Stimulated activated CD8-positive, alpha-beta memory T cell treated with anti-CD3 and anti-CD28 coated beads, Interleukin-2, amount 100 ng/mL, for 48 hours (primary cell): ENCODE measurements at places on chromosomes 6 and 20.

DNA sequence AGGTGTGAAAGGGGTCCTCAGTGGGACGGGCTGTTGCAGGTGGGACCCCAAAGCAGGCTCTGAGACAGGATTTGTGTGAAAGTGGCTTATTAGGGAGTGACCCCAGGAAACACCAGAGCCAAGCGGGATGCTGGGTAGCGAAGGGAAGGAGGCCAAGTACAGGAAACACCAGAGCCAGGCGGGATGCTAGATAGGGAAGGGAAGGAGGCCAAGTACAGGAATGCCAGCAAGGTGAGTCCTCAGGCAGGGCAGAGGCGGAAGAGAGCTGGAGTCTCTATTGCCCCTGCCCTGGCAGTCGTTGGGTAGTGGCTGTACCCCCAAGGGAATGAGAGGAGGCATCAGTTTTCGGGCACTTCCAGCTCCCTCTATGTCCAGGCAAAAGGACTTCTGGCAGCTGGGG lies 30.5 kb upstream of the TGM2 start:
- no peak for DNase-seq

DNA sequence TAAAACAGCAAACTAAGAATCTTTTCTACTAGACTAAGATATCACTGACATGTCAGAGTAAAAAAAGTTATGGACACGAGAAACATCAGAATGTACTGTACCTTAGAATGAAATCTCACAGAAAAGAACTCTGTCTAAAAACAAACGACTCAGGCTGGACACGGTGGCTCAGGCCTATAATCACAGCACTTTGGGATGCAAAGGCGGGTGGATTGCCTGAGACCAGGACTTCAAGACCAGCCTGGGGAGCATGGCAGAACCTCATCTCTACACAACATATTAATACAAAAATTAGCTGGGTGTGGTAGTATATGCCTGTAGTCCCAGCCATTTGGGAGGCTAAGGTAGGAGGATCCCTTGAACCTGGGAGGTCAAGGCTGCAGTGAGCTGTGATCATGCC lies 122.6 kb downstream of the PRND start:
- DNase-seq, result no peak

GRCh38 chr6:83047065-83047754 lies 18.4 kb downstream of the UBE3D start:
- no peak for DNase-seq

DNA sequence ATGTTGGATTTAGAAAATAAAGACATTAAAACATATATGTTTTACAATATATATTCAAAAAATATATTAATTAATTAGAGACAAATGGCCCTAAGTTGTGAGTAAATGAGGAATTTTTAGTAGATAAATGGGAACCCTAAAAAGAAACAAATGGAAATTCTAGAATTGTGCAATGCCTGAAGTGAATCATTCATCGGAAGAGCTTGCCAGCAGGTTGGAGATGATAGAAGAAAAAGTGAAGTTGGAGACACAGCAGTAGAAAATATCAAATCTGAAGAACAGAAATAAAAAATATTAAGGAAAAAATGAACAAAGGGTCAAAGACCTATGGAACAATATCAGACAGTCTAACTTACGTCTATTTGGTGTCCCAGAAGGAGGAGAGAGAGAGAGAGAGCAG lies 109.4 kb upstream of the NEDD9 start:
- DNase-seq, result no peak

GRCh38 chr6:167244991-167245390 lies 46.1 kb upstream of the UNC93A start:
- no peak for DNase-seq

DNA sequence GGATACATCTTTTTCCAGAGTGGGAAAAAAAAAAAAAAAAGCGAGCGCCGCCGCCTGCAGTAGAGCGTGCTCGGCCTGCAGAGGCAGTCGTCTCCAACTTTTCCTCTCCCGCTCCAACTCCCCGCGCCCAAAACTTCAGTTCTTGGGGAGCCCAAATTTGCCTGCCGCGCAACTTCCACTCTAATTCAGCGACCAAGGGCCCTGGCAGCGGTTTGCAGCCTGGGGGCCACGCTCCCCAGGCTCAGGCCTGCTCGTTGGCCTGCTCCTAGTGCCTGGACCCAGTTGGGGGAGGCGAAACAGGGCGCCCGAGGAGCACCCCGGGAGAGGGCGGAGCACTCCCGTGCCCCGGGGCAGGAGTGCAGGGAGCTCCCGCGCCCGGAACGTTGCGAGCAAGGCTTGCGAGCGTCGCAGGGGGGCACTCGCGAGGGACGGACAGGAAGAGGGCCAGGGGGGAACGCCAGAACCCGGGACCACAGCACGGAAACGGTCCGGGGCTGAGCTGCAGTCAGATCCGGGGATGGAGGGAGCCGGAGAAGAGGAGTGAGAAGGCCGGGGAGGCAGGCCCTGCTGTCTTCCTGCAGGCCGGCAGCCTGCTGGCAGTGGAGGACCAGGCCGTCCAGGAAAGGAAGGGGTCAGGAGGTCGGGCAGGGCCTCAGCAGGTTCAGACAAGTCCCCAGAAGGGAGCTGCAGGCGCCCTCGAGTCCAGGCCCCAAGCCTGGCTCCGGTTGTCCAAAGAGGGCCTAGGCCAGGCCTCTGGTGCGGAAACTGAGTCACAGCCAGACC lies at the start of gene STX16:
Gene STX16, plus strand, starts transcription at position 508 of the 783 bp plus-strand sequence. CDS start 724 bp downstream, outside the sequence.
- DNase-seq, result peak; percentile 84

DNA sequence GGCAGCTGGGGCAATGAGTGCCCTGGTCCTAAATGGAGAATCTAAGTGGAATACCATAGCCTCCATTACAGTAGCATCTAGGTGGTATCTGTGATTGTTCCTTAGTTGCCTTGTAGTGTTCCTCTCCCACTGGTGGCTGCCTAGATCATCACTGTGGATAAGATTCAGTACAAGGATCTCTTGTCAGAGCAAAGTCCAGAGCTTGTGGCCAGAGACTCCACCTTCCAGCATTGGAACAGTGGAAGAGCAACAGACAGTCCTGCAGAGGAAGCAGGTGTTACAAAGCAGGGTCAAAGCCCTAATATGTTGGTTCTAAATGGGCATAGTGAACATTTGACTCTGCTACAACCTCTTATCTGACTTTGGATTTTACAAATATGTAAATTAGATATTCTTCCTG lies 194.1 kb upstream of the GRIK2 start:
- DNase-seq, result no peak

DNA sequence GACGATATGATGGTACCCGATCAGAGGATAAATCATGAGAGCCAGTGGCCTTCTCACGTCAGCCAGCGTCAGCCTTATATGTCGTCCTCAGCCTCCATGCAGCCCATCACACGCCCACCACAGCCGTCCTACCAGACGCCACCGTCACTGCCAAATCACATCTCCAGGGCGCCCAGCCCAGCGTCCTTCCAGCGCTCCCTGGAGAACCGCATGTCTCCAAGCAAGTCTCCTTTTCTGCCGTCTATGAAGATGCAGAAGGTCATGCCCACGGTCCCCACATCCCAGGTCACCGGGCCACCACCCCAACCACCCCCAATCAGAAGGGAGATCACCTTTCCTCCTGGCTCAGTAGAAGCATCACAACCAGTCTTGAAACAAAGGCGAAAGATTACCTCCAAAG lies 122.2 kb downstream of the TMEM242 start:
- no peak for DNase-seq

DNA sequence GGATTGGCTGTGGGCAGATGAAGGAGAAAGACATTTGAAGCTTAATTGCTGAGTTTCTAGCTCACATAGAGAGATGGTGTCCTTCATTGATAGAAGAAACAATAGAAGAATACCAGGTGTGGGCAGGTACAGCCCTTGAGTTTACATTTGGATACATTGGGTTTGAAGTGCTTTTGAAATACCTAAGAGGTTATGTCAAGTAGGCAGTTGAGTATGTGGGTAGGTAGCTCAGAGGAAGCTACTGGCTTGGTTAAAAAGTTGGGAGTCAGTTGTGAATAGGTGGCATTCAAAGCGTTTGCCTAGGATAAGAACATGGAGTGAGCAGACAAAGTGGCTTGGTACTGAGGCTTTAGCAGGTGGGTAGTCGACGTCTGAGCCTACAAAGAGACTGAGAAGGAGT lies 25.0 kb downstream of the NDUFAF5 start:
- no peak for DNase-seq

DNA sequence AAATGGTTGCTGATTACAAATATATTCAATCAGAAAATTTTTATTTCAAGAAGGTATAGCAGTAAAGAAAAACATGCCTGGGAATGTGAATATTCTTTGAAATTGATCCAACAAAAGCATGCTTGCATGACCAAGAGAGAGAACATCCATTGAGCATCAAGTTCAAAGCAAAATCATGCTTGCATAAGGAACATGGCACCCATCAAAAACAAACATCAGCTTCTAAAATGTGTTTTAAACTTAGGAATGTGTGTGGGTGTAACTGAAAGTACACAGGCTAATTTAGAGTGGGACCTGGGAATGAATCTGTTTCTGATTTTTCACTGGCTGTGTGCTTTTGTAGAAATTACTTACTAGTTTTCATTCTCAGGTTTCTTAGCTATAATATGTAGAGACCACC lies 5.6 kb downstream of the SLC17A5 start:
- DNase-seq, result no peak

GRCh38 chr20:25227317-25227831 lies 20.5 kb upstream of the PYGB start:
- no peak for DNase-seq

- no peak for DNase-seq
Measured at GRCh38 chr20:49989234-49990065, 6.7 kb downstream of the SNAI1 start.

DNA sequence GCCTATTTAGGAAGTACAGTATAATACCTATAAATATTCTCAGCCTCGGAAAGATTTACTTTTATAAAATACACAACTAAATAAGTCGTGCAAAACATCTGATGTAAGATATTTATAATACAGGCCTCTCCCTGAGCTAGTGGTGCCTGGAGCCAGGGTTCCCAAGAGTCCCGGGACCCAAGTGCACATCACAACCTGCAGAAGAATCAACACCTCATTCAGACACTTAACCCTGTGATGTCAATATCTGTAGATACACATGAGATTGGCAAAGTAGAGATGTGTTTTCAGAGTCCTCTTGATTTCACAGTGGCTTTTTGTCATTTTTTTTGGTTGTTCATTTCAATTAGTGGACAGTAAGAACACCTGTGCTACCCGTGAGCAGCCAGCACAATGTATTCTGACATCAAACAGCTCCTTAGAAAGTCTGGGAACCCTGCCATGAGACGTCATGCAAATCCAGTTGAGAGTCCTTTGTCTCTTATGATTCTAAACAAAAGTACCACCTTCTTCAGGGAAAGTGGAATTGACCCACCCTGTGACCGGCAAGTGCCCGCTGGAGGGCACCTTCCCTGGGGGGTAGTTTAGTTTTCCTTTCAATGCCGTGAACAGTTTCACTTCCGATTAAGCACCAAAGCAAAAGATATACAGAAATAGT lies 101.6 kb downstream of the DACT2 start:
- no peak for DNase-seq

DNA sequence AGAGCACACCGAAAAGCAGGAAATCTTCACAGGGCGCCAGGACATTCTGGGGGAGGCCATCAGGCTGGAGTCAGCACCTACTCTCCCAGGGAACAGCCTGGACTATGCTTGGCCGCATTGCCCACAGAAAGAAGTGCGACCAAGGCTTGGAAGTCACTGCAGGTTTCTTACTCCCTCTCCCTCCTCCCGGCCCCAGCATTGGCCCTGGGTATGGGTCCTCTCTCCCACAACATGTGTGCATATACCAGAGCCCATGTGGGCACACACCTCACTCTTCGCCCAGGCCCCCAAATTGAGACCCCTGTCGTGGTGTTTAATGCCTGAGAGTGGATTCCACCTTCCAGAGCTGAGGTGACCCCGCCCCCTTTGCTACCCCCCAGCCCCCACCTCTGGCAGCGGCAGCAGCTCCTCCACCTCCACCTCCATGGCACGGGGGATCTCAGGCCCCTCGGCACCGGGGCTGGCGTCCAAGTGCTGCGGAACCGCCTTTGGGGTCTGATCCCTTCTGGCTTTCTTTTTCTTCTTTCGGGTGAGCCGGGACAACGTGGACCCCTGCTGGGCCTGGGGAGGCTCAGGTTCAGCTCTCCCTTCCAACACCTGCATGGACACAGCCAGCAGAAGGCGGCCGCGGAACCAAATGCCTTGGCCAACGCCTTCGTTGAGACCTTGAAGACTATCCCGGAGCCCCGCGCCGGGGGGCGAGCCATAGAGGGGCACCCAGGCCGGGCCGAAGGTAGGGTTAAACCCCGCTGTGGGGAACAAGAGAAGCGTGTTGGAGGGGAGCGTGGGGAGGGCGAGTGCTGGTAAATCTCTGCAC lies 15.2 kb upstream of the SPAG4 start:
- no peak for DNase-seq

GRCh38 chr20:9485614-9486340 lies 28.6 kb upstream of the LAMP5 start:
- no peak for DNase-seq

GRCh38 chr6:113920663-113921267 lies 50.2 kb downstream of the HDAC2 start:
- DNase-seq, result no peak

GRCh38 chr6:35945650-35946025 lies 24.7 kb upstream of the SRPK1 start:
- DNase-seq, result no peak

GRCh38 chr6:158686311-158686710 lies 36.5 kb downstream of the SYTL3 start:
- DNase-seq, result no peak

GRCh38 chr6:98841621-98842341 lies 7.4 kb downstream of the POU3F2 start:
- no peak for DNase-seq

DNA sequence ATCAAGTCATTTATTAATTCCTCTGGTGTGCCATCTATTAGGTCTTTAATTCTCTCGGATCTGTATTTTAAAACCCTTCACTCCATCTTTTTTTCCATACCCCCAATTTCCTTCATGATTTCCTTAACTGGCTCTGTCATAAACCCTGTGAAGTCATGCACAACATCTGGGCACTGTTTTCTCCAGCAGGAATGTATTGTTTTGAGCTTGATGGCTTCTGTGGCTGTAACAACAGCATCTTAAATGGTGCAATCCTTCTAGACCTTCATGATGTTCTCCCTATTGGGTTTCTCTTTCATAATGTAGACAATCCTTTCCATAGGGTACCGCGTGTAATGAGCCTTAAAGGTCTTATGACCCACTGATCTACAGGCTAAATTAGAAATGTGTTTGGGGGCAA lies 29.0 kb downstream of the CDK19 start:
- DNase-seq, result no peak

DNA sequence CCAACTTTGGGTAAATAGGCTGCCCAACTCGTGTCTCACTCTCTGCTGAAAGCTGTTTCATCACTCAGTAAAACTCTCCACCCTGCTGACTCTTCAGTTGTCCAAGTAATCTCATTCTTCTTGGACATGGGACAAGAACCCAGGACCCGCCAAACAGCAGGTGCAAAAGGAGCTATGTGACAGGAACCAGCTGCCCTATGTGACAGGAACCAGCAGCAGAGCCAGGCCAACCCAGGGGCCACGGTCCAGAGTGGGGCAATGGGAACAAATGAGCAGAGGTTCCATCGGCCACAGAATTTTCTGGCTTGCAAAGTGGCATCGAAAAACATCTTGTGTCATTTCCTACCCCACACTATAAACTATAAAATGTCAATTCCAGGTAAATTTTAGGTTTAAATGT lies 56.5 kb downstream of the MOXD1 start:
- DNase-seq, result no peak
